ENCODE measurements at places on chromosomes 7 and 10.

GRCh38 chr10:113891476-113891875 is 37.0 kb downstream of the NHLRC2 start:
- DNase-seq: no peak

- DNase-seq: no peak
Measured at GRCh38 chr7:2929321-2930201, 85.5 kb upstream of the GNA12 start.

DNA sequence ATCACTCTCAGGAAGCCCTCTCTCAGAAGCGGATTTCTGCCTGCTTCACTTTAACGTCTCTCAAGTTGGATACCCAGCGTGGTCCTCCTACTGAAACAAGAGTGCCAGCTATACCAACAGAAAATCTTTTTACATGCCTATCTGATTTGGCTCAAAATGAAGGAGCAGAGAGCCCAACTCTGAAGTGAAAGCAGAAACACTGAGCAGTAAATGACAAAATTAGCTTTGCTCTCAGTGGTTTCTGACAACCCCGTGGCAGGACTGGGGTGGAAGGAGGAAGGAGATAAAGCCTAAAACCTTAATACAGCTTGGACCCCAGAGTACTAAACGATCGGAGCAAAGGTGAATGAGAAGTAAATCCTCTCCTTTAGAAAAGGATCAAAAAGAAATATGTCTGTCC is 25.1 kb upstream of the GPR37 start:
- DNase-seq: no peak

DNA sequence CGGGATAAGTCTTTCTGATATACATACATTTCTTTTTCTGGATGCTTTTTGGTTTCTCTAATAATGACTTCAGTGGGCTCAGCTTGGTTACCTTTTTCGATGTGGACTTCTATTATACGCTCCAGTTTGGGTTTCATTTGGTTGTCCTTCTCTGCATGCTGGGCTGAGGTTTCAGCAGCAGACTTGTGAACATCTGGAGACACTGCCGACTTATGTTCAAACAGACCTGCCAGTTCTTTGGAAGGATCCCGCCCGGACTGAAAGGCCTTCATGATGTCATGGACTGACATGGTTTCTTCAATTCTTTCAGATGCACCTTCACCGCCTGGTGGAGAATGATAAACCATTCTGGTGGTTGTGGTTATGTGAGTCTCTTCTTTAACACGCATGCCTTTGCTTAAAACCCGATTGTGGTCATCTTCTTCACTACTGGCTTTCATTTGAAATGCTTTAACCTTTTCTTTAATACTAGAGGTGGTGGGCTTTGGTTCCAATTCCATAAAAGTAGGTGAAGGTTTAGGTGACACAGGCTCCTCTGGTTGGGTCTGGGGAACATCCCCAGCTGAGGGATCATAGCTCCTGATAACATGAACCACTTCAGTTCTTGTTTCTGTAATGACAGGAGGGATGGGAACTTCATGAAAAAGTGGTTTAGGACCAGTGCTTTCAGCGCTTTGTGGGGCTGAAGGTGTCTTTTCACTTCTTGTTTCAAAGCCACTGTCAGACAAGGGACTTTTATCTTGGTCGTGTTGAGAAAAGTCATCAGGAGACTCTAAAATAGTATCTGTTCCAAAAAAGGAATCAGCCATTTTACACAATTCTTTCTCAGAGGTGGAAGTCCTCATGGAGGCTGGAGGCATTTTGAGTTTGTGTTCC is 167.7 kb upstream of the CCDC6 start:
- no peak for DNase-seq

DNA sequence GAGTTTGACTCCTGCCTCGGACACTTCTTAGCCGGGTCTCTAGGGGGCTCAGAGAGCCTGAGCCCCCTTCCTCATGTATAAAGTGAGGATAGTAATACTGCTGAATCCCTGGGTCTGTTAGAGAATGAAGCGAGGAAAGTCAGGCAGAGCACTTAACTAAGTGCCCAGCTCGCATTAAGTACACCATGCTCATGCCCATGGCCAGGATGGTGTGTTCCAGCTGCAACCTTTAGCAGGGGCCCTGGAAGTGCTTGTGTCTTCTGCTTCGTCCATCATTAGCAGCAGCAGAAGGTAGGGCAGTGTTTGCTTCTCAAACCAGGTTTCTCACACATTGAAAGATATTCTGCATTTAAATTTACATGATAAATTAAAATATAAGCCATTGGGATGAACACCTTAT is 27.3 kb upstream of the WDFY4 start:
- no peak for DNase-seq

DNA sequence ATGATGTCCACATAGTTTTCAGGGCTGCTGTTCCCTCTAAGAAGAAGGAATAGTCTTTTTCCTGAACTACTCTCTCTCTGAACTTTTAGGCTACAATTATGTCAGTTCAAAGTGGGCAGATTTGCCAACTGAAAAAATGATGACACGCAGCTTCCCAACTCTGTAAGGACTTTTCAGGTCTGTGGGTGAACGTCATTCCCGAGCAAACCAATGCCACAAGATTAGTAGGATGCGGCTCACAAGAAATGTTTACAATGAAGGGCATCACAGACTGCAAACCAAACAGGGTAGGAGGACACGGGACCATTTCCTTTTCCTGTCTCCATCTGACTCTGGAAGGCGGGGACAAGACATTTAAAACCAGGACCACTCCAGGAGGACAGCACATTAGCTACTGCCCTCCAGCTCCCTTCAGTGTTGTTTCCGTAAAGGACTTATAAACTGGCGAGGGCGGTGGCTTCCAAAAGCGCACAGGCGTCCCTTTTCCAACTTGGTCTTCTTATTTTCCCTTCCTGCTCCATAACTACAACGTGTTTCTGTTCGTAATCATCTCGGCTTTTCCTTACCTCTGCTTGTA is 539 bp upstream of the MKLN1 start:
- peak; percentile 47 for DNase-seq

DNA sequence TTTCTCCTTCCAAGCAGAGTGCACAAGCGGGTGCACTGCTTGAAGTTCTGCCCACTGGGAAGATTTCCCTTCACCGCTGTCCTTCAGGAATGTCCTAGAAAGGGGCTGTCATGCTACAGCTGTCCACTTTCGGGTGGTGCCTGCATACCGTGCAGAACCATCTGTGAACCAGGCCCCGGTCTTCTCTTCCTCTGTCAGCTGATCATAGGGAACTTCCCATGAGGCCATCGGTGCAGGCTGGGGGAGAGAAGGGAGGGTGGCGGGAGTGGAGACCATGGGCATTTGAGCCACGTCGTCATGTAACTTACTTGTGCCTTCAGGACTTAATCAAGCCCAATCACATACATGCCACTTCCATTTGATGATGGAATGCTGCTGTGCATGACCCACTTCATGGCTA is 111.6 kb downstream of the NKX6-2 start:
- no peak for DNase-seq

DNA sequence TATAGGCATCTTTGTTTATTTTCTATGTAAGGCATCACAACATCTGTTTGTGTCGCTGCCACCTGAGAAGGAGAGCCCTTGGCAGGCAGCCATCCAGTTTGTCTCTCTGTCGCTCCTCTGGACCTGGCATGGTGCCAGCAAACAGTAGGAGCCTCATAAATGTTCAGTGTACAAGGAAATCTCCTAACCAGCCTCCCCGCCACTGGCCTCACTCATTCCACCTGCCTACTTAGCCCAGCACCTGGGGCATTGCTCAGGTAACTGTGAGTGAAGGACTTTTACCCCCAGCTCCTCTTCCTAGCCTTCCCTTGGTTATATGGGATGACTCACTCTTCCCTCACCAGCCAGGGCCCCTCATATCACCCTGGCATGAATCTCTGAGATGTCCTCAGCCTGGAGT is 61.7 kb upstream of the NPTX2 start:
- DNase-seq: no peak

GRCh38 chr10:112658900-112659638 is 212.1 kb downstream of the VTI1A start:
- no peak for DNase-seq

DNA sequence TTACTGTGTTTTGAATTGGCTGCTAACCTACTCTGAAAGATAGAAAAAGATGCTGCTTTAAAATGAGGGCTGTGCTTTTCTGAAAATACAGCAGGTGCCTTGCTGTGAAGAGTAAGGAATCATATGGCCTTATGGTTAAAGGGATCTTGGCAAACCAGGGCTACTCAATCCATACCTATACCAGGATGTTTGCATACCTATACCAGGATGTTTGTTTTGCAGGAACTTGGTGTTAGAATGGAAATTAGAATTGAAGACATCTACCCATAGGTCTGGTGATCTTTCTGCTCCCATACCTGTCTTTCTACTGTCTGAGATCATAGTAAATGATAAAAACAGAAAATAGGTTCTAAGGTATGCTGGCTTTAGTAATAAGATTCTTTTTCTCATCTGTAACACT is 200.2 kb upstream of the C7orf33 start:
- DNase-seq: no peak

DNA sequence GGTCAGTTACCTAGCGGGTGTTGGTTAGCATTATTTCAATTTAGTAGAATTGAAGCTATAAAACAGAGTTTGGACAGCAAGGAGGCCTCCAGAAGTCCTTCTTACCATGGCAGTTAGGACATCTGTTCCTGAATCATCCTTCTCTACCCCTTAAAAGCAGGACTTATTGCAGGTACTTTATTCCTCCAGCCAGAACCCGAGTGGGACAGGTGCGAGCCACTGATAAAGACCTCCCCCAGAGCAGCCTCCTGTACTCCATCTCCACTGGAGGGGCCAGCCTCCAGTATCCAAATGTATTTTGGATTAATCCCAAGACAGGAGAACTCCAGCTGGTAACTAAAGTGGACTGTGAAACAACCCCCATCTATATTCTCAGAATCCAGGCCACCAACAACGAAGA is 54.6 kb downstream of the CDHR3 start:
- no peak for DNase-seq

DNA sequence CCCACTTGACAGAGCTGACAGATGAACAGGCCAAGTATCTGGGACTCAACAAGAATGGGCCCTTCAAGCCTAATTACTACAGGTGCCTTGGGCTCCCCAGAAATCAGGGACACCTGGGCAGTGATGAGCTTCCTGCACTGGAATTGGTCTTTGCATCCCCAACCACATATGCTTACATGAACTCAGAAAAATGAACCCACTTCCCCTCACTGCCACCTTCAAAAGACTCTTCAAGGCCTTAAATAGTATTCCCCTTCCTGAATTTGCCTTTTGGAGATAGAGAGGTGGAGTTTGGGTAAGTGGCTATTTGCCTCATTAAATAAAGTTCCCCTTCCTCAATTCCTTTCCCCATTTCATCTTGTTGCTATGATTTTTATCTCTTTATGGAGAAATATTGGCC is 7.8 kb upstream of the STRIP2 start:
- no peak for DNase-seq

- DNase-seq: no peak
Measured at GRCh38 chr10:24119896-24120295, 89.0 kb upstream of the KIAA1217 start.

GRCh38 chr7:112201411-112201810 is 4.8 kb downstream of the DOCK4 start:
- no peak for DNase-seq

- DNase-seq: no peak
Measured at GRCh38 chr7:116886543-116887156, 24.3 kb downstream of the CAPZA2 start.

- DNase-seq: no peak
Measured at GRCh38 chr7:134120405-134120804, 6.7 kb upstream of the LRGUK start.

- DNase-seq: no peak
Measured at GRCh38 chr7:1608318-1608717, 38.5 kb upstream of the PSMG3 start.

DNA sequence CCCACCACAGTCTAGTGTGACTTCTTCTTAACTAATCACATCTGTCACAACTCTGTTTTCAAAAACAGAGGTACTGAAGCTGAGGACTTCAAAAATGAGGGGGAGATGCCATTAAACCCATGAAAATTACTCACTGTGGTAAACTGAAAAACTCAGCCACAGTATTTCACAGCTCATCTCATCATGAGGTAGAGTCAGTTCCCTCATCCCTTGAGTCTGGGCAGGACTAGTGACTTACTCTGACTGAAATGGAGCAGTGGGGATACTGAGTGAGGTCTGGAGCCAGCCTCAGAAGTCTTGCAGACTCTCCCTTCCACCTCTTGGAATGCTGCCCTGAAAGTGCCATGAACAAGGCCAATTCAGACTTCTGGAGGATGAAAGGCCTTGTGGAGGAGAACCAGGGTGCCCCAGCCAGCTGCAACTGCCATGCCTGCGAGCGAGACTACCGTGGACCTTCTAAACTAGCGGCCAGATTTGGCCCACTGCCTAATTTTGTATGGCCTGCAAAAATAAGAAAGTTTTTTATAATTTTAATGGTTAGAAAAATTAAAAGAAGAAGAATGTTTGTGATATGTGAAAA is 24.7 kb upstream of the ANKRD1 start:
- no peak for DNase-seq

GRCh38 chr7:87797798-87798403 is 78.3 kb downstream of the SLC25A40 start:
- no peak for DNase-seq

GRCh38 chr7:80478683-80479082 is 33.2 kb downstream of the GNAT3 start:
- DNase-seq: no peak

DNA sequence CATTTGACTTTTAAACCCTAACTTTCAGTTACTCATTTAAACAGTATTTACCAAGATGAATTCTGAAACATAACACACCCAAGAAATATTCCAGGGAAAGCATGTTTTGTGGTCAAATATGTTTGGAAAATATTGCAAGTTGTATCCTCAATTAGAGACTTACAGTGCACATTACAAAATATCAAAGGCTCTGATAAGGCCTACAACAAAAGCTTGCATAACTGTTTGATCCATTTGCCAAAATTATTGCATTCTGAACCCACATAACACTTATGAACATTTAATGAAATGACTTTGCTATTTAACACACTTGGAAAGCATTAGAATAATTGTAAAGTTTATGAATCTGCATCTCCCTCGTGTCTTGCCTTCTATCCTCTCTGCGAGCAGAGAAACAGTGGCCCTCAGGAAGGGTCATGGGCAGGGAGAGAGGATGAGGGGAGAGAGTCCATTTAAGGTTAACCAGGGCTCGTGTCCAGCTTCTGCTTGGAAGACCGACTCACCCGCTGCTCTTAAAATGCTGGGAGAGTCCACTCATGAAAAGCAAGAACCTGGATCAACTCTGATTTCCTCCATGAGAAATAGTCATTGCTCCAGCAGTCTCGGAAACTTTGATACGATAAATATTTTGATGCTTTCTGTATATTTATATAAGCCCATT is 408.2 kb upstream of the ZMIZ1 start:
- DNase-seq: no peak

- no peak for DNase-seq
Measured at GRCh38 chr10:102678842-102679289, 34.6 kb downstream of the TRIM8 start.

GRCh38 chr7:45174966-45175765 is 17.6 kb downstream of the RAMP3 start:
- DNase-seq: no peak

- no peak for DNase-seq
Measured at GRCh38 chr7:40986351-40986873, 716.5 kb downstream of the INHBA start.
